ENCODE measurements at places on chromosomes 4 and X.
A peak's percentile ranks its signal among the peaks of the same experiment; 100 is the strongest.

DNA sequence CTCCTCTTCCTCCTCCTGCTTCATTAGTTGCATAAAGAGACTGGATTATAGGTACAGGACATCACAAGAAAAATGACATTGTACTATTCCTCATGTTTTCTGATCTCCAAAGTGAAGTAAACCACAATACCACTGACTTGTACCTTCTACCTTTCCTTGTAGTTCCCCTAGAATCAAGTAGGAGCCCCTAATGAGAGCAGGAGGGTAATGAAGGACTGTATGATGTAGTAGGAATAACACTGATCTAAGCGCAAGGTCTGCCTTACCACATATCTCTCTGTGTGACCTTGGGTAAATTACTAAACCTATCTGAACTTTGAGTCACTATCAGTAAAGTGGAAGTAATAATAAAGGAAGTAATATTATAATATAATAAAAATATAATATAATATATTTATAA, 3.6 kb downstream of the VSIG4 start:
- no peak for DNase-seq

GRCh38 chrX:71103110-71103983, 3.2 kb downstream of the CXorf65 start:
- no peak for DNase-seq

DNA sequence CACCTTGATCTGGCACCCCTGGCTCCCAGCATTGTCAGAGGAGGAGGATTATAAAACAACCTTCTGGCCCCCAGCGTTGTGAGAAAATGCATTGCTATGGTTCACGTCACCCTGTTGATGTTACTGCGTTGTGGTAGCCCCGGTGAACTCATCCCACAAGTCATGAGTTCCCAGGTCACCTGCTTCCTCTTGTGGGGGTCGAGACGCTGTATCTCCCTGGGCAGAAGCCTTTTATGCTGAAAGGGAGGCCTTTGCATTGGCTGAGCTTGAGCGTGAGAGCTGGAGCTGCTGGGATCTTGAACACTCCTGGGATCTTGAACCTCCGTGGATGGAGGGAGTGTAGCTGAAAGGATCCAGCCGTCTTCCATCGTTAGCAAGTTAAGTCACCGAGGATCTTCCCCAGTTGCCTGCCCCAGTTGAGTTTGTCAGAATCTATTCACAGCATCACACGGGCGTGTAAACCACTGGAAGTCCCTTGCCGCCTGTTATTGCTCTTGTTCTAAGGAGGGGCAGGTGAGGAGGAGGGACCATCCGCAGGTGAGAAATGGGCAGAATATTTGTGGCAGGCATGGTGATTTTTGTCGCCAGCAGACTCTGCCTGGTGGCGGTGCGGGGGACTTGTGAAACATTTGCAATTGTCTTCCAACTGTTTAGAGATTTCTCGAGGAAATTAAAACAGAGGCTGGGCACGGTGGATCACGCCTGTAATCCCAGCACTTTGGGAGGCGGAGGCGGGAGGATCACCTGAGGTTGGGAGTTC, 299.9 kb downstream of the ASMT start:
- no peak for DNase-seq

- DNase-seq, result no peak
Observed at GRCh38 chr4:141659539-141659938, 23.2 kb downstream of the IL15 start.

DNA sequence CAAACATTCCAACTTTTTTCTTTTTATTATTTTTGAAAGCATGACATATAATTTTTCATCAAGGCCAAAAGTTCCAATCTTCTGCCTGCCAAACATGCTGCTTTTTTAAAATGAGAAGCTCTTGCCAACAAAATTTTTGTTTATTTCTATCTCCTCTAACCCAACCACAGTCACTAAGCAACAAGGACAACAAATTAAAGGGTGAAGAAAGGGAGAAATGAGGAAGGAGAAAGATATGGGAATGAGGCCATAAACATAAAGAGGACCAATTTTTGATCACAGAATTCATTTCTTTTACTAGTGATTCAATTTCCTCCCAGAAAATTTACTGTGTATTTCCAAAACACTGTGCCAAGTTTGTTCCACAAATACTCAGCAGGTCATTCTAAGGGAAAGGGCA, 537.0 kb upstream of the DIAPH2 start:
- DNase-seq, result no peak

- DNase-seq, result no peak
Observed at GRCh38 chrX:15524417-15524816, 23.8 kb downstream of the BMX start.

- no peak for DNase-seq
Observed at GRCh38 chr4:176767183-176767582, 25.5 kb downstream of the VEGFC start.

DNA sequence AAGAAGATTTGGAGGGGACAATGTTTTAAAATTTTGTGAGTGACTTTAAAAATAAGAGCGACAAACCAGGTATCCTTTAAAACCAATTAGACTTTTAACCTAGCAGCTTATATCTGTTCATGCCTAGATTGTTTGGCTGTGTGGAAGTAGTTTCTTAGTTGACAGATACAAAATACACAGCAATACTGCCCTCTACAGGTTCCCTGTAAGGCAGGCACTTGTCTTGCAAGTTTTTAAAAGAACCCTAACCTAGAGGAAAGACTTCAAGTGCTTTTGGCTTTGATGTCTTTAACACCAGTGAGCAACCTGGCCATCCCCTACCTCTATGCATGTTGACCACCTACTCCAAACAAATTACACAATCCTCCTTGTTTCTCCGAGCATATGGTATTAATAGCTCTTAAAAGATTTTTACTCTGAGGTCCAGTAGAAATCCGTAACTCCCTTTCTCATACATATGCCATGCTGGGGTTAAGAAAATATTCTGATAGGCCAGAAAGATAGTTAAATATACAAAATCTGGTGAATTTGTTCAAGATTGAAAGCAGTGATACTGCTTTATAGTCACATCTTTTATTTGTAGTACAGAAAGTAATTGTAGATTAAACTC, 273.0 kb downstream of the ARHGAP24 start:
- peak; percentile 84 for DNase-seq

GRCh38 chrX:103276581-103277002, at the start of gene TCEAL5:
Gene TCEAL5, minus strand, starts transcription at chrX:103276750. Its CDS starts 2,187 bp downstream, at chrX:103274563.
- peak; percentile 42 for DNase-seq
